Lower leg skin (tissue), 4 donors: ENCODE measurements at places on chromosomes 3 and 15. TPM values are rescaled to one million over a fixed set of nuclear protein-coding genes. Genes with fewer than 3 reads are reported as not detected.

GRCh38 chr3:129549006-129549800 is 6.2 kb downstream of the H1-8 start:
- no peak for DNase-seq

GRCh38 chr3:152403632-152404066 is 134.9 kb downstream of the MBNL1 start:
- DNase-seq = peak; percentile 80

The FANCD2OS gene
- not detected for total RNA-seq

The CNTN3 gene
- 0.15 TPM for total RNA-seq

The HOMER2 gene
- total RNA-seq = 88.3 TPM

DNA sequence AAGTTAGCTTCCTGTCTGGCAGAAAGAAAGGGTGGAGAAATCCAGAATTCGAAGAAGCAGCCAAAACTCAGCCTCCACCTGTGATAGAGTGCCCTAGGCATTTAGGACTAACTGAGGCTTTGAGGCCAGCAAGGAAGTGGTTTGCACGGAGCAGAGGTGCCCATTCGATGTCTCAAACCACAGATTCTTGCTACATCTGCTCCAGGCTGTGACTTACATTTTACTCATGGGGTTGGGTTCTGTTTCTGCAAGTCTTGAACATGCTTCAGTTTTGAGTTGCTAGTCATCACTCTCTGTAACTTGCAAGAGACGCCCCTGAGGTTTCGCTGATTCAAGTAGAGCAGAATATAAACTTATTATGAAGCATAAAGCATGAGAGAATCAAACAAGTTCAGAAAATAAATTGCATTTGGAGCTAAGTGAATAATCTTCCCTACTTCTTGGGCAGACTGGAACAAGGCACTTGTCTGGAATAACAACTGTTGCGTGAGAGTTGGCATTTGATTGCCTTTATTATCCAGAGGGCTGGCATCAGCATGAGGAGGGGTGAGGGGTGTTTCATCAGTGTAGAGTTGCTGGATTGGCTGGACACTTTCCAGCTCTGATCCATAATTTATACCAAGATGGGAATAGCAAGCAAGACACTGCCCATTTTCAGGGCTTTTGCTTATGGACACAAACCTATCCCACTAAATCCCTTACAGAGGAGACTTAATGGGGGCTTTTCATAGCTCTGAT is 256.5 kb downstream of the AGBL1 start:
- DNase-seq = no peak

DNA sequence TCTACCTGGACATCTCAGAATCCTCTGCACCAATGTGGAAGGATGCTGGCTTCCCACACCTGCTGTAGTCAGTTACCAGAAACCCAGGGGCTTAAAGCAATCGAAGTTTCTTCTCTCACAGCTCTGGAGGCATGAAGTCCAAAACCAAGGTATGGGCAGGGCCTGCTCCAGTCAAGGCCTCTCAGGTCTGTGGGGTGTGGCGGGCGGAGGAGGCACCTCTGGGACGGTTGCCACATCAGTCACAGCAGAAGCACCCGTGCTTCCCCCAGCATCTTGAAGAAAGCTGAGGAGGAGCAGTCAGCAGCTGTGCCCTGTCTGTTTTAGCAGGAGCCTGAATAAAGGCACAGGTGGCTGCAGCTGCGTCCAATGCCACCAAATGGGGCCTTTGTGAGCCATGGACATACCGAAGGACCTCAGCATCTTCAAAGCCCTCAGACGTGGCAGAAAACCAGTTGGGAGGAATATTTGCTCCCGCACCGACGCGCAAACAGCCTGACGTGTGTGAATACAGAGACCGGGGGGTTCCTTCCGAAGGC is 68.9 kb downstream of the TFRC start:
- DNase-seq = no peak
